NCI-H1417 treated with DMSO at 0.1 percent for 48 hours (cell line): ENCODE measurements at places on chromosomes 7 and 10.

DNA sequence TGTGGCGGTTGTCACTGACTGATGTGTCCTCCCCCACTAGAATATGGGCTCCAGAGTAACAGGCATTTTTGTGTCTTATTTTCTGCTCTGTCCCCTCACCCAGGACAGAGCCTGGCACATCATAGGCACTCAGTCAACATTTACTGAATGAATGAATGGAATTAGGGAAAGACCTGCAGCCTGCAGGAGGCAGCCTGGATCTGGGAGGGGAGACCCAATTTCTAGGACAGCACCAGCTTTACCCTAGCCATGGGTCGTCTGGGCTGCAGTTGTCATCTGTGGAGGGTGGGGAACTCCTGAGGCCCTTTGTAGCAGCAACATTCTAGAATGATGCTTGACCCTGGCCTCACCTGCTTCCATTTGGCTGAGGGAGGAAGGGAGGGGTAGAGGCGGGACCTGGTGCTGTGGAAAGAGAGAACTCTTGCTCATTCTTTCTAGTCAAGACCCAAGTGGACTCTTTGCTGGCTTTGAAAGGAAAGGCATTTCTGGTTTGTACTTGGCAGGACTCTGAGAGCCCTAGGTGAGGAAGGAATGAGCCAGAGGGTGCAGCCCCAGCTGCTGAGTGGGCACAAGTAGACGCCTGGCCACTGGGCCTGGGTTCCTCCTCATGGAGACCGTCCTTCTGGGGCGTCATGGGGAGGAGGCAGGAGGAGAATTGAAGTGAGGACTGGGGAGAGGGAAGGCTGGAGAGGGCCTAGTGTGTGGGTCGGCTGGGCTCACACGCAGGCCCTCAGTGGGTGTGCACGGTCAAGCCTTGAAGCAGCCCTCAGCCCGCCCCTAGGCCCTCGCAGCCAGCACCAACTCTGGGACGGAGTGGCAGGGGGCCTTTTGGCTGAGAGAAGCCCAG lies 8.9 kb downstream of the FGF8 start:
- DNase-seq: no peak

GRCh38 chr7:7237978-7238267 lies 55.6 kb downstream of the C1GALT1 start:
- no peak for DNase-seq

DNA sequence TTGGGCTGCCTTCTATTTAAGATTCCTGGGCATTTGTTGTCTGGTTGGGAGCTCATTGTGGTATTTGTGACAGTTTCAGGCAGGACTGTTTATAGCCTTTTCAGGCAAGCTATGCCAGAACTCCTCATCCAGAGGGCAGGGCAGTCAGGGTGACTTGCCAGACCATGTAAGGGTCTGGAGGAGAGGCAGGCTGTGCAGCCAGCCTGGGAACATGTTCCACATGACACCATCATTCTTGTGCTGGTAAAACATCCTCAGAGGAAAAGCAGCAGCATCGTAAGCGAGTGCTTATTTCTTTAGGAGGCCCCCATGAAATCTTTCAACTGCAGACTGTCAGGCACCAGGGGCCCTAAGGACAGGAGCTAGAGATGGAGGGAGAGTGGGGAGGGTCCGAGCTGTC lies 44.0 kb upstream of the SORBS1 start:
- DNase-seq: no peak

GRCh38 chr10:46558392-46559185 lies 2.1 kb upstream of the GPRIN2 start:
- no peak for DNase-seq

DNA sequence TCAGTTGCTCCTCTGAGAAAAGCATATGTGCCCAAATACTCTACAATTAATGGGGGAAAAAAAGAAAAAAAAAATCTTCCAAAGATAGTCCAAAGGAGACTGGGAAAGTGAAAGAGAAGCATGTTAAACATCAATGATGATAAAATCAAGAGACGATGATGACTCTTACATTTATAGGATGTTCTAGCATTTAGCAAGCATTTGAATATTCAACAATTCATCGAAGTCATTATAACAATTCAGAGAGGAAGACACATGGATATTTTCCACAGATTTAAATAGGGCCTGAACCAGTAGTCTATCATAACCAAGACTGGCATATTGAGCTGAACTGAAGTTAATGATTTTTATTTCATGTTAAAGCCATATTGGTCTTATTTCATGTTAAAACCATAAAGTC lies 528.4 kb downstream of the INHBA start:
- no peak for DNase-seq

- no peak for DNase-seq
Measured at GRCh38 chr7:91846436-91846835, 34.1 kb downstream of the MTERF1 start.

- DNase-seq: no peak
Measured at GRCh38 chr7:2962865-2963264, 80.8 kb downstream of the CARD11 start.

- no peak for DNase-seq
Measured at GRCh38 chr7:88040694-88041093, 106.6 kb downstream of the ADAM22 start.

GRCh38 chr10:78577712-78578111 lies 491.1 kb upstream of the ZMIZ1 start:
- no peak for DNase-seq

- no peak for DNase-seq
Measured at GRCh38 chr7:98110249-98111022, 3.8 kb downstream of the LMTK2 start.

GRCh38 chr7:2007551-2007950 lies 225.2 kb downstream of the MAD1L1 start:
- no peak for DNase-seq

GRCh38 chr7:98321301-98321700 lies 39.8 kb downstream of the BRI3 start:
- DNase-seq: no peak

DNA sequence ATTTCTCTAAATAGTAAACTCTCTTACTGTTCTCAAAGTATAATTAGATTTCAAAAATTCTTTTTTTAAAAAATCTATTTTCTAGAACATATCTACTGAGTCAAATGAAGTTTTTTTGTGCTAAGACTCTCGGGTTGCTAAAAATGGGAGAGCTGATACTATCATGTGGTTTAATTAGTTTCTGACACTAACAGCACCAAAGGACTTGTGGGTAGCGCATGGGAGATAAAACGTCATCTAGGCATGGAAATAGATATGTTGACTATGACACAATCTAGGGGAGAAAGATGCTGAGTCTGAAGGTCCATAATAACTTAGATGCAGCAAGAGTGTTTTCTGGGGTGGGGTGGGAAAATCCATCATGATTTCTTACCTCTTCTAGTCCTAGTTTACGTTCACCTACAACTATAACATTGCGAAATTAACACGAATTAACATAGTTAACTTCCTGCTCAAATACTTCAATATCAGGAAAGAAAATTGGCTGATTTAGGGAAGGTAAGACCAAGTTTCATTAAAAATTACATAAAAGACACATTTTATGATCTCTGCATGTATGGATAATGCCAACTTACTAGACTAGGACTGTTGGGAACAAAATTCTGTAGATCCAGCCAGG lies 14.3 kb upstream of the ARMC3 start:
- no peak for DNase-seq

GRCh38 chr10:118832241-118832651 lies 77.5 kb upstream of the CACUL1 start:
- DNase-seq: no peak

GRCh38 chr7:27151931-27152815 lies at the start of gene HOXA3:
TSS of gene HOXA3 (minus strand) at chr7:27152583. CDS start at chr7:27110640, 41,943 bp downstream.
- no peak for DNase-seq

GRCh38 chr10:79946271-79947082 lies 2.4 kb downstream of the SFTPD start:
- DNase-seq: no peak

DNA sequence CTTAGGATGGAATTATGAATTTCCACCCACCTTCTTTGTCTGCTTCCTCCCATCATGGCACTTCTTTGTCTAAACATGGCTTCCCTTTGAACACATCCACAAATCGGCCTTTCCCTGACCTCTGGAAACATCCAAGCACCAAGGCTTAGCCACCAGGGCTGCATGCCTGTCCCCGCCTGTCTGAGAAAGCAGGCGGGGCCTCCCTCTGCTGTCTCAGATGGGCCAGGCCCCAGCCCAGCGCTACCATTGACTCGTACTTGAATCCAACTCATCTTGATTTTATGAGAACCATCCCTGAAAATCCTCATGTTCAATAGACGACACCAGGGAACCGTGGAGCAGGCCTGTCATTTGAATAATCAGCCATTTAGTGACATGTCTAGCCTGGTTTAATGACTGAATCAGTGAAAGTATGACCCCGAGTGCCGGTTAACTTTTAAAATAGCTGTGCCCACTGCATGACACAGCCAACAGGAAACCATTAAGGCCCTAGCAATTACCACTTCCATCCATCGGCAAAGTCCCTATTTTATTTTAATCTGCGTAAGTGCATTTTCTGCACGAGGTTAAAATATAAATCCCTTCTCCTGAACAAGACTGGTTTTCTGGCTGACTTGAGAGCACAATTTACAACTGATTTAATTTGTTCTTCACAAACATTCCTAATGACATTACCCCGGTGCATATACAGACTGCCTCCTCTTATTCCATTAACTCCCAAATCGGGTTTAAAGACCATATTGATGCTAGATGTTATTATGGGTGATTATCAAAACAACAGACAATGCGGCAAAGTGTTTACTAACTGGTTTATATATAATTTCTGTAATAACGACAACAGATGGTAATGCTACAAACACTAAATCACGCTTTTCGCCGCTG lies 194.7 kb downstream of the BUB3 start:
- DNase-seq: no peak

DNA sequence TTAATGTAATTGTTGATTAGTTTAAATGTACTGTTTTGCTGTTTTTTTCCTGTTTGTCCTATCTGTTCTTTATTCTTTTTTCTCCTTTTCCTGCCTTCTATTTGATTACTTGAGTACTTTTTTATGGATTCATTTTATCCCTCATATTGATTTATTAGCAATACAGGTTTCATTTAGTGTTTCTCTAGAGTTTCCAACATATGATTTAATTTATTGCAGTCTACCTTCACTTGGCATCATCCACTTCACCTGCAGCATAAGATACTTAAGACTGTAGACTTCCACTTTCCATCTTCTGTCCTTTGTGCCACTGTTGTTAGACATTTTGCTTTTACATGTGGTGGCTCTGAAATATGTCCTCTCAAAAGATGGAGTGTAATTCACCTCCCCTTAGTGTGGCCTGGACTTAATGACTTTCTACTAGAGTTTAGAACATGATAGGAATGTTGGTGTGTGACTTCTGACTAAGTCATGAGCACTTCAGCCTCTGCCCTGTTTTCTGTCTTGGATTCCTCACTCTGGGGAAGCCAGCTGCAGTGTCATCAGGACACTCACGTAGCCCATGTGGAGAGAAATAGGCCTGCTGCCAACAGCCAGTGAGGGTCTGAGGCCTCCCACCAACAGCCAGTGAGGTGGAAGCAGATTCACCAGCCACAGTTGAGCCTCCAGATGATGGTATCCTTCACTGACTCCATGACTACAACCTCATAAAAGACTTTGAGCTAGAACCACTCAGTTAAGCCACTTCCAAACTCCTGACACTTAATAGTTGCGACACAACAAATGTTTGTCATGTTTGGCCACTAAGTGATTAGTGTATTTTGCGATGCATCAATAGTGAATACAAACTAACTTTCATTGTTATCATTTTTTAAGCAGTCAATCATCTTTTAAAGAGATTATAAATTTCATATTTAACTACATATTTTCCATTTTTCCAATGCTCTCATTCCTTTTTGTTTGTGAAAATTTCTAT lies 643.5 kb upstream of the DPP6 start:
- DNase-seq: no peak
